A549 treated with AZD2906 at 1 μM for 4 hours (cell line): ENCODE measurements at places on chromosomes 12 and 14. TPM values are rescaled to one million over a fixed set of nuclear protein-coding genes. Genes with fewer than 3 reads are reported as not detected.

Gene FAIM2
- 0.01 to 0.13 TPM (median 0.03 TPM) in 3 of 5 replicates, not detected in the others for total RNA-seq

Gene RHEBL1
- total RNA-seq: 3.2 to 5.1 TPM (median 4.1 TPM) in 5 replicates

Gene CARMIL3
- 0.48 to 0.59 TPM (median 0.49 TPM) in 5 replicates for total RNA-seq

Gene APOF
- not detected in 5 replicates for total RNA-seq

Gene ALDH2
- total RNA-seq: 71.0 to 93.5 TPM (median 89.7 TPM) in 5 replicates

Gene SERPINA12
- 0.08 TPM in 1 of 5 replicates, not detected in the others for total RNA-seq

Gene ZNF10
- total RNA-seq: 0.94 to 1.6 TPM (median 1.2 TPM) in 5 replicates

Gene EPYC
- not detected in 5 replicates for total RNA-seq

Gene AMN
- total RNA-seq: 0.14 to 0.48 TPM (median 0.28 TPM) in 5 replicates

Gene EIF5
- total RNA-seq: 194 to 268 TPM (median 233 TPM) in 5 replicates

Gene TOMM20L
- not detected in 5 replicates for total RNA-seq

Gene VDR
- total RNA-seq: 2.9 to 3.7 TPM (median 3.5 TPM) in 5 replicates

Gene GPR135
- total RNA-seq: 0.64 to 0.85 TPM (median 0.74 TPM) in 5 replicates

Gene REM2
- 0.28 to 0.38 TPM (median 0.33 TPM) in 5 replicates for total RNA-seq

Gene BMP4
- 2.3 to 3.0 TPM (median 2.4 TPM) in 5 replicates for total RNA-seq

Gene NOS1
- total RNA-seq: 0.43 to 0.51 TPM (median 0.46 TPM) in 5 replicates

Gene MANSC4
- total RNA-seq: not detected in 5 replicates

Gene EML1
- 29.0 to 37.7 TPM (median 33.4 TPM) in 5 replicates for total RNA-seq
